ENCODE measurements at places on chromosomes 5 and 9. TPM values are rescaled to one million over a fixed set of nuclear protein-coding genes. Genes with fewer than 3 reads are reported as not detected.

The GARNL3 gene
- total RNA-seq, result 5.0 TPM

The ELOVL7 gene
- 0.18 TPM for total RNA-seq

The CDKN2A gene
- total RNA-seq, result 17.5 TPM

The FGF10 gene
- not detected for total RNA-seq

DNA sequence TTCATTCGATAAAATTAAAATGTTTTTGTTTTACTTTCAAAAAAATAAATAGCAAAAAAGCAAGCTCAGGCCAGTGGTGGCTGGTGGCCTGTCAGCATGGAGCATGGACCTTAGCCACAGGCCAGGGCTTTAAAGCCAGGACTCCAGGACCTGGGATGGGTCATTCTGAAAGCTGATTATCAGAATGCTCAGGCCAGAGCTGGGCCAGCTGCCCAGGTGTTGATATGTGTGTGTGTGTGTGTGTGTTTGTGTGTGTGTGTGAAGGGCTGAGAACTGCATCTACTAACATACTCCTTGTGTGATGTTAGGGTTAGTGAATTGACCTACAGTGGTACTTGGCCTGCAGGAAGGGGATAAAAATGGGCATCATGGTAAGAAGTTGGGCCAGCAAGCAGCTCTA lies 21.5 kb downstream of the PALM2AKAP2 start:
- peaks cover 18% of the 10 kb centered on the region for H3K4me1 ChIP-seq
- H3K27ac ChIP-seq, result no peak overlapping the region
- no peaks in the 10 kb centered on the region for H3K36me3 ChIP-seq
- H3K27me3 ChIP-seq, result no peaks in the 10 kb centered on the region

DNA sequence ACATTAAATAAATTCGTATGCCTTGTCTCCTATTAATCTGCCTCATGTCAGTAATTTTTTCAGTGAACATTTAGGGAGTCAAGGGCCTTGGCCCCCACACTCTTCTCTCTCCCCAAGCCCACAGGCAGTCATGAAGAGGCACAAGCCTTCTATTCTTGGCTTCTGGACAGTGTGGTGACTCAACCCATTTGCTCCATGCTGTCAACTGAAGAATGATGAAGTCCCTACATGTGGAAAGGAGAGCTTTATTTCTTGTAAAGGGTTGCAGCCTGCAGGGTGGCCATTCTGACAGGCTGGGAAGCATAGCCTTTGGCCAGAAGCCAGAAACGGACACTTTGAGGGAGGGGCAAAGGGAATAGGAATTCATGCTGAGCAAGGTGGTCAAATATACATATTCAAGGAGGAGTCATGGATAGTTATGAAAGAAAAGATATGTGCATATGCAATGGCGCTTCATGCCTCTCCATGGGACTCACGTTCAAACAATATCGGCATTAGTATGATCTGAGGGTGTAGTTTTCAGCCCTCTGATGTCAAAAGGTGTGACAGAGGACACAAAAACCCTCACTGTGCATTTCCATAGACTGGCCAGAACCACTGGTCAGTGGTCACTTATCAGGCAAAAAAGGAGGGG lies 31.3 kb downstream of the ANKRA2 start:
- no peak overlapping the region for H3K27ac ChIP-seq
- no peaks in the 10 kb centered on the region for H3K36me3 ChIP-seq
- H3K4me3 ChIP-seq, result no peak overlapping the region
- H3K4me1 ChIP-seq, result no peaks in the 10 kb centered on the region

- peaks cover 16% of the 10 kb centered on the region for H3K27me3 ChIP-seq
- H3K27ac ChIP-seq, result no peak overlapping the region
- H3K36me3 ChIP-seq, result no peaks in the 10 kb centered on the region
- no peak overlapping the region for H3K4me3 ChIP-seq
- no peaks in the 10 kb centered on the region for H3K4me1 ChIP-seq
- peak; percentile 53 for DNase-seq
These were observed 232.6 kb downstream of the EPB41L4A start for GRCh38 chr5:112186401-112186990.

DNA sequence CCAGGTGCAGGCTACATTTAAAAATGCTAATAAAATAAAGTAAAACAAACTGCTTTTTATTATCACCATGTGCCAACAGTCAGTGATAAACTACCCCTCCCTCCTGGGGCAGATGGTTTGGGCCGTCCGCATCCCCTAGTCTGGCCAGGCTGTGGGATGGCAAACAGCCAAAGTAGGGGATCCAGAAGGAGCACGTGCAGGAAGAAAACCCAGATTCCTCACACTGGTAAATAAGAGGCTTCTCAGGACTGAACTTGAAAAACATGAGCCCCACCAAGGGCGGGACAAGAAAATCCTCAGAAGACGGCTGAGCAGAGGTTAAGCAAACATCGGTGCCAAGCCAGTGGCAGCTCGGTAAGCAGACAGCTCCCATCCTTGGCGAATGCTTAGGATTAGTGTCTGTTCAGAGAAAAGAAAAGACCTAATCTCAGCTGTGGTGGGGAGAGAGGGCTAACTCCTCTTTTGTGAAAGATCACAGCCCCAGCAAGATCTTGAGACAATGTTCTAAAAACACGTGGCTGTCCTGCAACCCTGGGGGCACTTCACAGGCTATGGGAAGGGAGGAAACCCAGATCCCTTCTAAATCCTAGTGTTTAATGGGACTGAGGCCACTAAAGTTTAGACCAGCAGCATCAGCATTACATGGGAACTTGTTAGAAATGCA lies 46.5 kb upstream of the GDNF start:
- no peak overlapping the region for H3K27ac ChIP-seq
- H3K36me3 ChIP-seq, result no peaks in the 10 kb centered on the region
- DNase-seq, result no peak
- H3K27me3 ChIP-seq, result no peaks in the 10 kb centered on the region
- H3K4me1 ChIP-seq, result peaks cover 13% of the 10 kb centered on the region

- H3K4me3 ChIP-seq, result no peak overlapping the region
- H3K27ac ChIP-seq, result no peak overlapping the region
- peaks cover 25% of the 10 kb centered on the region for H3K27me3 ChIP-seq
These were observed 48.6 kb upstream of the VDAC1 start for GRCh38 chr5:134053314-134053839.
